ENCODE measurements at places on chromosomes 16 and 17. TPM values are rescaled to one million over a fixed set of nuclear protein-coding genes. Genes with fewer than 3 reads are reported as not detected.

CCDC40 gene
- total RNA-seq: 3.5 TPM

CACNG4 gene
- not detected for total RNA-seq

ZG16 gene
- total RNA-seq: not detected

RCVRN gene
- under 0.01 TPM for total RNA-seq

SNRNP25 gene
- total RNA-seq: 9.0 TPM

TEX14 gene
- under 0.01 TPM for total RNA-seq

KSR1 gene
- 32.9 TPM for total RNA-seq

CHD9NB gene
- 0.65 TPM for total RNA-seq

PDILT gene
- not detected for total RNA-seq

CENPV gene
- 2.8 TPM for total RNA-seq

DHRS7B gene
- 8.8 TPM for total RNA-seq

ERCC4 gene
- 9.1 TPM for total RNA-seq

ABCC11 gene
- under 0.01 TPM for total RNA-seq

TBC1D3 gene
- not detected for total RNA-seq

CDRT15 gene
- total RNA-seq: not detected

IL34 gene
- total RNA-seq: 2.8 TPM

CCL16 gene
- total RNA-seq: not detected

C1QL1 gene
- 0.49 TPM for total RNA-seq

PIEZO1 gene
- total RNA-seq: 158 TPM

RTN4RL1 gene
- 1.6 TPM for total RNA-seq

MPP2 gene
- 3.4 TPM for total RNA-seq

ENPP7 gene
- not detected for total RNA-seq

PRR29 gene
- total RNA-seq: under 0.01 TPM

HOXB4 gene
- 2.1 TPM for total RNA-seq

FA2H gene
- total RNA-seq: not detected

ABI3 gene
- 3.4 TPM for total RNA-seq

KRT14 gene
- 5.5 TPM for total RNA-seq

CCL17 gene
- not detected for total RNA-seq

KRTAP17-1 gene
- total RNA-seq: not detected

LGALS3BP gene
- total RNA-seq: 222 TPM

MYADML2 gene
- total RNA-seq: not detected

SLC43A2 gene
- 8.5 TPM for total RNA-seq

Measured in hair follicle dermal papilla cell (primary cell).